Neural progenitor cell (in vitro differentiated cells): ENCODE measurements at places on chromosomes 7 and 10.
A peak's percentile ranks its signal among the peaks of the same experiment; 100 is the strongest.

DNA sequence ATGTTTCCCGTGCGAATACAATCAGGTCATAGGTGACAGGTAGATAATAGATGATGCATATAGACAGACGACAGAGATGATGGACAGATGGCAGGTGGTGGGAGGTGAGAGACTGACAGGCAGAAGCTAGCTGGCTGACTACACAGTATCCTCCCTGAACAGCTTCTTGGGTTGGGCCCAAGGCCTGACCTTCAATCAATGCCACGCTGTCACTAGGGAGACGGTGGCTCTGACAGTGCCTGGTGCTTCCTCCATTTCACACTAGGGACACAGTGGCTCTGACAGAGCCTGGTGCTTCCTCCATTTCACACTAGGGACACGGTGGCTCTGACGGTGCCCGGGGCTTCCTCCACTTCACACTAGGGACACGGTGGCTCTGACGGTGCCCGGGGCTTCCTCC, 200.1 kb downstream of the DIP2C start:
- no peak for DNase-seq

- DNase-seq = no peak
Measured at GRCh38 chr7:126472825-126473224, 779.9 kb downstream of the GRM8 start.

DNA sequence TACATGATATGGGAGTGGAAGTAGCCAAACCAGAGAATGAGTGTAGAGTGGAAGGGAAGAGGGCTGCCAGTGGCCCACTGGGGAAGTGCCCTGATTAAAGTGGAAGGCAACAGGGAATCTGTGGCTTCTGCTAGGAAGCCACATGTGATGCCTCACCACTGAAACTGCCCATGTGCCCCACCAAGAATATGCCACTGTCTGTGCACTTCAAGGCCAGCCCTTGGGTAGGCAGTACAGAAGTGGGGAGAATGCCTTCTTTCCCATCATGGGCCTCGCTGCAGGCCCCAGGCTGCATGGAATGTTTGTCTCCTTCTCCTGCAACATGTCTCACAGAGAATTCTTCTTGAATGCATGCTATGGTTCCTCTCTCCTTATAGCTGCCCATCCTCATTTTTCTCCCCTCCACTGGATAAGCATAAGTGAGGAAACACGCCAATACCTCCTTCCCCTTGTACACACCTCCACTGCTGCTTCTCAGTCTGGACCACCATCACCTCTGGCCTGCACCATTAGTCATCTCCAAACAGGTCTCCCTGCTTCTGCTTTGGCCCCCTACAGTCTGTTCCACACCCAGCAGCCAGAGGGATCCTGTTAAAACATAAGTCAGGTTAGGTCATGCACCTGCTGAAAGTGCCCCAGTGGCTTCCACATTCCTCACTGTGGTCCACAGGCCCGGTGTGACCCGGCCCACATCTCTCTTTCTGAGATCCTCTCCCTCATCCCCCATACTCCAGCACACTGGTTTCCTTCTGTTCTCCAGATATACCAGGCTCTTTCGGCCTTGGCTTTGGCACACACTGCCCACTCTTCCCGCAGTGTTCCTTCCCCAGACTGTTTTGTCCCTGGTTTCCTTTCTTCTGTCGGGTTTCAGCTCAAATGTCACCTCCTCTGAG, 37.1 kb downstream of the SNX10 start:
- DNase-seq = no peak

DNA sequence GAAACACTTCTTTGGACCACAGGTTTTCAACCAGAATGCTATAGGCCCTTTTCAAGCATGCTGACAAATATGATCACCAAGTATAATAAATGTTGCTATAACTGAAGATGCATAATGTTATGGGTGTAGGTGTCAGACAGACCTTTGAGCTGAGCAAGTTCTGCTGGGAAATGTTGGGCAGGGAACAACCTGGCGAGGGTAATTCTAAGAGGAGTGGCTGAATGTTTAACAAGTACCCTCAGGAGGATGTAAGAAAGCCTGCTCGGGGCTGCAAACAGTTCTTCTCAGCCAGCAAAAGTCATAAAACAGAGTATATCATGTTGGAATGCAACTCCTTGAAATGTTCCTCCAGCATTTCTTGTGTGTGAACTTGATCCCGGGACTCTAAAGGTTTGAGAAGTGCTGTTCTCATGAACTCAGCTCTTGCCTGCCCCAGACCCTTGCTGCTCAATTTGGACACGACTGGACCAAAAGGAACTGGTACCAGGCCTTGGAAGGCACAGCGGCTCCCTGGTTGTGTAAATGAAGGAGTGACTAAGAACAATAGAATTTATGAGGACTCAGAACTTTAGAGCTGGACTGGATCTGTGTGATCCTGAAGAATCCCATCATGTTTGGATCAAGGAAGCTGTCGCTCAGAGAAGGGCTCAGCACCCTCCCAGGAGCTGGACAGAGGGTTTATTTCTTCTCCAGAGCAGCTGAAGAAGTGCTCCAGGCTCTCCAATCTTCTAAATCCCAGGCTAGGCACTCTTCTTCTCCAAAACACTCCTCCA, 143.2 kb upstream of the ANK3 start:
- no peak for DNase-seq

DNA sequence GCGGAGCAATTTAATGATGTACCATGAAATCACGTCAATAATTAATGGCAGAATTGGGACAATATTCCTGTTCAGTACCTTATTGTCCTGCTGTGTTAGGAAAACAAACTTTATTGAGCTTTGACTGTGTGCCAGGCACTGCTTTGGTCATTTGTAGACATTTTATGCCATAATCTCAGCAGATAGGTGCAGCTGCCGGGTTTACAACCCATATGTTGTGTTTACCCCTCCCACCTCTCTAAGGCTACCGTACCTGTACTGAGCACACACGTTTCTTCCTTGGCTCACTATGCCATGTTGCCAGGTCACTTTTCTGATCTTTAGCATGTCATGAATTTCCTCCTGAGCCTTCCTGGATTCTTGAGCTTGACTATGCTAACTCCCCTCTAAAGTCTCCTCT, 422.2 kb downstream of the PHTF2 start:
- DNase-seq = no peak

DNA sequence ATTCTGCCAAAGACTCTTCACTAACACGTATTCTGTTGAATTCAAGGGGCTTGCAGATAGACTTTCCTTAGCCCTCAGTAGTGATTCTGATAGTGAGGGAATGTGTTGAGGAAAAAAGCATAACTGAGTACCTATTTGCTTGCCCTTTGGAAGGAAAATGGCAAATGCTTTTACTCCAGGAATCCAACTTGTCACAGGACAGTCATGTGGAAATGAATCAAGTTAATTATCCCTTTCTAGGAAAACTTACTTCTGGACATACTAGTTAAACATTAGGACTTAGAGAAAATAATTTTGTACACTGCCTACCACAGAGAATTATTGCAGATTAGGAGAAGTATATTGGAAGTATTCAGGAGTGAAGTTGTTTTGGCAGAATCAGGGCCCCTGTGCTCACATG, 148.9 kb upstream of the SLC13A1 start:
- no peak for DNase-seq

DNA sequence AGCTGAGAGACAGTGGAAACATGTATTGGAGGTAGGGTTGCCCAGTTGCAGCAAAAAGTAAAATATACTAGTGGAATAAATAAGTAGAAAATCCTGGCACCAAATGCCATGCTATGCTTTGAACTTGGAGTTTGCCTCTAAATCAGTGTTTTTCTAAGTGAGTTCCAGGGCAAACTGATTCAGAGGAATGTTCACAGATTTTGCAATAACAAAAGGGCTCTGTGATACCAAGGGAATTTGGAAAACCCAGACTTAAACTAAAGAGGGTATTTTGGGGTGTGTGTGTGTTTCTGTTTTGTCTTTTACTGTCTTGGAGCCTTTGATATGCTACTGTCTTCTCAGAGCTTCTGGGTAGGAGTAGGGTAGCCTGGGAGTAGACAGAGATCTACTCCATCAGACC, 39.9 kb downstream of the SLC26A4 start:
- DNase-seq = no peak

GRCh38 chr7:124723012-124723411, 42.6 kb downstream of the GPR37 start:
- no peak for DNase-seq

DNA sequence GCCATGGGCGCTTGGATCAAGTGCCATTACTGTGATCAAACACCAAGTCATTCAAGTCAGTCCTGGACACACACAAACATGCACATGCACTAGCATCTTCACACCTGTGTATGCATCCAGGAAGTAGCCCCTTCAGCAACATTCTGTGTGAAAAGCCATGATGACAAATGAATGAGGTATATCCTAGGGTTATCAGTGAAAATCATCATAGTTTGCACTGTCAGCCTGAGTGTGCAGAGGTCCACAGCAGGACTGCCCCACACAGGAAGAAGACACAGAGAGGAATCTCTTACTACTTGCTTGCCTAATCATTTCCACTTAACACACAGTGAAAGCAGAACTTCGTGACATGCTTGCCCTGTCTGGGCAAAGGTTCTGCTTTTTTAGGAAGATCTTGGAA, 184.0 kb upstream of the ADO start:
- DNase-seq = no peak

DNA sequence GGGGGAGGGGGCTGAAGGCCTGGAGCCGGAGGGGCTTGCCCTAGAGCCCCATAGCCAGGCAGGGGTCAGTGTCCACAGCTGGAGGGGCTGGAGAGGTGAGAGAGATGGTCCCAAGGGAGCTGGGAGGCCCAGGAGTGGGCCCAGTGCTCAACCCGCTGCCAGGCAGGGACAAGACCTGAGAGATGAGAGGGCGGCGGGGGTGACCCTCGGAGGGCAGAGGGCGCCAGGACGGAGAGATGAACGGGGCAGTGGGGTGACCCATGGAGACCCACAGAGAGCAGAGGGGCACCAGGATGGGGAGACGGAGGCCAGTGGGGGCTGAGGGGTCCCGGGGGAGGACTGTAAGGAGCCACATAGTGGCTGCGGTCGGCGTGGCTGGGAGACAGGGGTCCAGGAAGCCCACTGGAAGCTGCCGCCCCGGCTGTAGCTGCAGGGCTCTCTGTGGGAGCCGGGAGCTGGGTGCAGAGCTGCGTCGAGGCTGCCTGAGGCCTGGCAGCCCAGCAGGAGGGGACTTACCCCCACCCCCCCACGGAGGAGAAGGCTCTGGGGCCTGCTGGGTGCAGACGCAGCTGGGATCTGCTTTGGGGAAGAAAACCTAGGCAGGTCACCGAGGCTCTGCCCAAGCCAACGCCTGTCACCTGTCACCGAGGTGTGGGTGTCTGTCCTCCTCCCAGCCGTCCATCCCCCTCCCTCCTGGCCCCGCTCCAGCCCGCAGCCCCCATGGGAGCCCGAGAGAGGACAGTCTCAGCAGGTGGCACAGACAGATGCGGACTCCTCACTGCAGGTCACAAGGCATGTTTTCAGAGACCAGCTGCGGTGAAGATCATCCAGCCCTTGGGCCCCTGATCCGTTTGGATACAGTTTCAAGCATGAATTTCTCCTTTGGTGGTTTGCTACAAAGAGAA, 25.1 kb downstream of the PWWP2B start:
- no peak for DNase-seq

DNA sequence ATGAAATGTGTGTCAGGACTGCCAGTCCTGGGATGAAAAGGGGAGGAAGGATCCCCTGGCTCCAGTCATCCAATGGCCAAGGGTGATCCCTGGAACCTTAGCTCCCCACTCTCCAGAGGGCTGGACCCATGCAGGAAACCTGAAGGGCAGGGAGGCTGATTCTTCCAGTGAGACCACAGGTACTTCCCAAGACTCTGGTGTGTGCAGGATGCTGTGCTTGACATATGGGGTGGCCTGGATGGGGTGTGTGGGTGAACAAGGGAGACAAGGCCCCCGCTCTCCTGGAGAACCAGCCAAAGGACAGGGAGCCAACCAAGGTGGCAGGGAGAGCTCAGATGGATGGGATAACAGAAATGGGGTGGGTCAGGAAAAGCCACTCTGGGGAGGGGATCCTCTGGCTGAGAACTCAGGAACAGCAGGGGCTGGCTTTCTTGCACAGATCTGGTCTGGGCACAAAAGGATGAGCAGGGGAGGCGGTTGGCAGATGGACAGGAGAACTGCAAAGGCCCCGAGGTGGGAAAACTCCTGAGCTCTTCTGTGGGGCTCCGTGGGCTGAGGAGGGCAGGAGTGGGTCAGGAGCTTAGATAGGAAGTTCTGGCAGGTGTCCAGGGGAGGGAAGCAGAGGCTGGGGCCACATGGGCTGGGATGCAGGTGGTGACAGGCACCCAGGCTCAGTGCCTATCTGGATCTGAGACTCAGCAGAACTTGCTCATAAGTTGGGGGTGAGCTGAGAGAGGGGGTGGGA, 100.6 kb downstream of the ARHGAP22 start:
- DNase-seq = no peak

DNA sequence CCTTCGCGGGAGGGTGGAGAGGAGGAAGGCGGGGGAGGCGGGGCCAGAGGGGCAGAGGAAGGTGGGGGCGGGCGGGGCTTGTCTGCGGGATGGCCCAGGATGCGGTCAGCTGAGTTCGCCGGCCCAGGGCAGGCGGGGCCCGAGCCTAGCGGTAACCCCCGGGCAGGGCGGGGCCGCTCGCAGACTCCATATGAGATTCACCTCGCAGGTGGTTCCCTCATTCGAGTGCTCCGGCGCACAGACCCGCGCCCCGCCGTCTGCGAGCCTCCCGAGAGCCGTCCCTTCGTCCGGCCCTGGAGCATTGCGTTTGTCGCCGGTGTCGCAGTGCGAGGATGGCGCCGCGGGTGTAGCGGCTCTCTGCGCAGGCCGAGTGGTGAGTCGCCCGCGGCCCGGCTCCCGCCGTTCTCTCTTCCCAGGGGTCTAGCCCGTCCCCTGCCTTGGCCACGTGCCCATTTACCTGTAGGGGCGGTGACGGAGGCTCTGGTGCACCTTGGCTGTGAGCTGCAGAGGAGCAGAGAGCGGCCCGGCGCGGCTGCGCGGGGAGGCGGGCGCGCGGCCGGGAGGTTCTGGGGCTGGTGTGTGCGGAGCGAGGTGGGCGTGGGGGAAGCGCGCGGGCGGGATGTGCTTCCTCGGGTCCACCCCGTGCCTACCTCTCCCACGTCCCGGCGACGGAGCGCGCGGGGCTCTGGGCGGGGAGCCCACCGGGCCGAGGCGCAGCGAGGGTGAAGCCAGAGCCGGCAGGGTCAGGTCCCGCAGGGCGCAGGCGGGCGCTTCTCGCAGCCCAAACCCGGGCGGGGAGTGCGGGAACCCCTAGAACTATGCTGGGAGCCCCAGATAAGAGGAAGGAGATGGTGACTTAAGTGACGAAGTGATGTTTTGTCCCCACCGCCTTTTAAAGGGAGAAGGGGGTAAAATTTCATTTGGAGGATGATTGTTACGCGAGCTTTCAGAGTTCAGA, at the start of gene UPP1:
TSS of gene UPP1 (plus strand) at position 220 of the 958 bp plus-strand sequence. CDS start 5,519 bp downstream, outside the sequence.
- DNase-seq = peak; percentile 93

DNA sequence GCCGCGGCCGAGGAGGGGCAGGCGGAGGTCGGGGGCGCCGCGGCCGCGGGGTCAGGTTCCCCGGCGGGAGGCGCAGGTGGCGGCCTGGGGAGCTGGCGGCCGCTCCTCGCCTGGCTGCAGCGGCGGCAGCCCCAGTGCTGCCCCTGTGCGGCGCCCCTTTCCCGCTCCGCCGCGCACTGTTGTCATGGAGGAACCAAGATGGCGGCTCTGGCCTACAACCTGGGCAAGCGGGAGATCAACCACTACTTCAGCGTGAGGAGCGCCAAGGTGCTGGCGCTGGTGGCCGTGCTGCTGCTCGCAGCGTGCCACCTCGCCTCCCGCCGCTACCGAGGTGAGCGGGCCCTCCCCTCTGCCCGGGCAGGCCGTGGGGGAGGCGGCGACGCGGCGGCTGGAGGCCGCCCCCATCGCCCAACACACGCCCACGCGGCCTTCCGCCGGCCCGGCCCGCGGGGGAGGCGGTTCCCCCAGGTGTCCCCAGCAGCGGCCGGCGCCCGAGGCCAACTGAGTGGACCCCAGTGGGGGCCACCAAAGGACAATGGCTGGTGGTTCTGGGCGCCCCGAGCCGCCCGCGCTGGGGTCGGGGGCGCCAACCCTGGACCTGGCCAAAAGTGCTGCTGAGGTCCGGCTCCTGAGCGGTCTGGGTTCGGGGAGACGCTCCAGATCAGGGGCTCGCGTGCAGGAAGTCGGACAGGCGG, 425 bp downstream of the CASD1 start:
- DNase-seq = peak; percentile 91
